ENCODE measurements at places on chromosomes 7 and 10.

DNA sequence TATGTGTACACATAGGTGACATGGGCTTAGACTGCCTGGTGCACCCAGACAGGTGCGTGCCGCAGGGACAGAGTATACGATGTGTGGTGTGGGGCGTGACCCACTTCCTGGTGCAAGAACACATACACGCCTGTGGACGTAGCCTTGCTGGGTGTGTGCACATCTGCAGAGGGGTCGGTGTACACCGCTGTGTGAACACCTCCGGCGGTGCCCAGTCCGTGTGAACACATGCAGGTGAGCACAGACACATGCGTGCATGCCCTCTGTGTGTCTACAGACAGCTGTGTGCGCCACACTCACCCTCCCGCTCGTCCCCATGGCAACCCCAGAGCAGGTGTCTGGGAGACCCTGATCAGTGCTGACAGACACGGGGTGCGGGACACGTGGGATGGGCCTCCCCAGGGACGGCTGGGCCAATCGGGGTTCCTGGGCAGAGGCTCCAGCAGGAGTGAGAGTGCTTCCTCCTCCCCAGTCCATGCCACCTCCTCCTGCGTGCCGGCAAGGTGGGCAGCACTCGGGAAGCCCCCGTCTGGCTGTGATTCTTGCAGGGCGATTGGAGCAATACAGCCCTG is 23.4 kb downstream of the ELFN1 start:
- DNase-seq = no peak

GRCh38 chr10:116408719-116409118 is 18.9 kb upstream of the PNLIPRP3 start:
- DNase-seq = no peak

DNA sequence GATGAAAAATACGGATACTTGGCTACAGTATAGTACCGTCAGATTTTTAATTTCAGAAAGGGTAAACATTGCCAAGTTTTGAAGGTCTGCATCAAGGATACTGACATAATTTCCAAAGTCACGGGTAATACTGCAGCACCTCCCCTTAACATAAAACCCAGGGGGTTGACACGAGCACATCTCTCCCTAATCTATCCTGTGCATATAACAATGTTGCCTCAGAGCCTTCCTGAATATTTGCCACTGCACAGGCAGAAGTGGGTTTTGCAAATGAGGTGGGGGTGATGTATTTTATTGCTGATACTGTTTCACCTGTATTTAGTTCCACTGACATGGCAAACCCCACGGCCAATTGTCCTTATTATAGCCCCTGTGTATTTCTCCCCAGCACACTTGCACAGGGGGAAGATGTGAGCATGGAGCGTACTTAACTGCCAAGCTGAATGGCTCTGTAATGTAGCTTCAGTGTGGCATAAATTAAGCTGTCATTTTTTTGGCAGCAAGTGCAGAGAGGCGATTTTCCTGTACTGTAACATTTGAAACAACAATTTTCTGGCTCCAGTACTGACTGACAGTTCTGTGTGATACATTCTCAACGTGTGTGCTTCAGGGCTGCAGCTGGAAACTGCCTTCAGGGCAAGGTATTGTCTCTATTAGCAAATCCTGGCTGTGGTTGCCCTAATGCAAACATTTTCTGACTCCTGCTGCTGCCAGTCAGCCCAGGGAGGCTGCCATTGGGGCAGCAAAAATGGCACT is 299.6 kb upstream of the SP4 start:
- DNase-seq = no peak

DNA sequence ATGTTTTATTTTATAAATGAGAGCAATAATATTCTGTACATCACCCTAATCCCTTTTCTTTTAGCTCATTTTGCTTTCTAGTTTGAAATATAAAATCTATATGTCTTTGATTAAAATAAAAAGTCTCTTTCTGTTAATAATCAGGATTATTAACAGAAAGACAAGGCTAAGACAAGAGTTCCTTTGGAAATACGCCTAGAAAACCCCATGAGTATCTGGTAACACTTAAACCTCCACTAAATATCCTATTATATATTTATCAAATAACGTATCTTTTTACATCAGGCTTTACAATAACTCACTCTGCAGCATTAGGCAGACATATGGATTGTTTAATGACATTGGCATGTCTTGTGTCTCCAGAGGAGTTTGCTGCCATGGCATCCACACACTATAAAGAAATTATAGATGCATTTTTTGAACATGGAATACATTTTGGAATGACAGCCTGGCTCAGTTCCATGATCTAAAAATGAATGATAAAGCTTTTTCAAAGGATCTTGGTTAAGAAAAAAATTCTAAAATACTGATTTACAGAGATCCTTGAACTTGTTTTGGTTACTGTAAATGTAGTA is 98.7 kb downstream of the TMEM26 start:
- DNase-seq = no peak

- no peak for DNase-seq
Observed at GRCh38 chr10:13759168-13759567, 172.4 kb downstream of the PRPF18 start.
